Lower leg skin (tissue), 4 donors: ENCODE measurements at places on chromosomes 7 and 10.

GRCh38 chr7:84091318-84091717, 103.3 kb downstream of the SEMA3A start:
- DNase-seq: no peak

DNA sequence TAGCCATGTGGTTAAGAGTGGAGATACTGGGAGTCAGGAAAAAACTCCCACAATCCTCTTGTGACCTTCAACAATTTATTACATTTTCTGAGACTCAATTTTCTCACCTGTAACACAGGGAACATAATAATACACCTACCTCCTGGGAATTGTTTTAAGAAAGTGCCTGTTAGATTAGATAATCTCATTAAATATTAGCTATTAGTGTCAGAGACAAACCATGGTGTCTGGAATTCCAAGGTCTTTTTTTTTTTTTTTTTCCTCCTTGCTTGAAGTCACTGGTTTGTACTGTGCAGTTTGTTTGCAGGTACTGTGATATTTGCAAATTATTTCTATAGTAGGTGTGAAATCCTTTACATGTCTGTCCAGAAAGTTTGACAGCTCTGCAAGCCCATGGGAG, 806.1 kb downstream of the DNAJB9 start:
- no peak for DNase-seq

DNA sequence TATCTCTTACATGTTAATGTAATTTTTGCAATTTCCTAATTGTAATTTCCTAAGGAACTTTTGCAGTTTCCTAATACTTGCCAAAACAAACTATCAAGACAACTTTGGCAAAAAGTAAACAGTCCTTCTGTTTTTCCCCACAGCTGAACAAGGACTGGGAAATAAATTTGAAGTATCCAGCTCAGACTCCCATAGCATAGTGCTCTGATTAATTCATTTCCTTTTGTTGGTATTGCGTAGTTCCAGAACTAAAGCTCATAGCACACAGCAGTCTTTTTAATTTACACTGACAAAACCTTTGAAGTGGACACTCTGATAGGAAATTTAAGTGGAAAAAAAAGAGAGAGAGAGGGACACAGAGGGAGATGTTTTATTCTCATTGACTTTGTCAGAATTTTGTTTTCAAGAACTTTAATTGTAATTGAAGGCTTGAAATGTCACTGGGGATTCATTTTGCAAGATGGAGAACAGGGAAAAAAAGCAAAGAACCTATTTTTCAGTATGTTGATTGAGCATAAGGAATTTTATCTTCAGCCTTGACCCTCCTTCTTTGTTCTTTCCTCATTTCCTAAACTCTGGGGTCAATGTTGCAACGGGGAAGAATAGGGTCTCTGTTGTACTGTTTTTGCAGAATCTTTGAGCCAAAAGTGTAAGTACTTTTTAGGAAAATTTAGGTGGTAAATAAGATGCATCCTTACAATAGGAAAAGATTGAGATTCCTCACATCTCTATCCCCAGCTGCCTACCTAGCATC, 232.2 kb upstream of the NPSR1 start:
- DNase-seq: no peak

DNA sequence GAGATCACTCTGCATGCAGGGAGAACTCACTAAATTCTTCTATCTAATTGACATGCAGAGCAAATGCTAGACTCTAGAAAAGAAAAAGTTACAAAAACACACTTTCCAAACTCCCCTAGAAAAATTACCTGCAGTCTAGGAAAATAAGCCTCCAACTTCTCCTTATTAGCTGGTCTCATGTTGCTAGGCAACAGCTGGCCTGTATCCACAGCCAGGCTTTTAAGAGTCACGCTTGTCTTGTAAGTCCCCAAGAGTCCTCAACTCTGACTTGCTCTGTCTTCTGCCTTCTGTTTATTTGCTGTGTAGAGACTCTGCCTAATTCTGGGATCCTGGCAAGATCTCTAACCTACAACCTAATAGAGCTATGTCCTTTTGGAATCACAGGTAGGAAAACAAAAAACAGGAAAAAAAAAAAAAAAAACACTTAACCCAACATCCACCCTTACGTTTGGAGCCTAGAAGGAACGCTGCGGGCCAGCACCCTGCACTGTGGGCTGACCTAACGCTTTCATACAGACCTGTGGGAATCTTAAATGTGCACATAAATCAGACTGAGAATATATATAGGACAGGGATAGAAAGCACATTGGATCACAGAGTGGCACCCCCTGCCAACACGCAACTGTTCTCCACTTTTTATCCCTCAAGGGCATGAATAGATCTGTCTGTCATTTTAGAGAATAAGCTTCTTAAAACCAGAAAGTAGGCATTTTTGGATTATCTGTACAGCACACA, 117.0 kb upstream of the PTPRZ1 start:
- no peak for DNase-seq

GRCh38 chr7:44261240-44261639, 60.5 kb downstream of the YKT6 start:
- DNase-seq: no peak

GRCh38 chr7:12475362-12476063, 71.8 kb upstream of the VWDE start:
- no peak for DNase-seq

DNA sequence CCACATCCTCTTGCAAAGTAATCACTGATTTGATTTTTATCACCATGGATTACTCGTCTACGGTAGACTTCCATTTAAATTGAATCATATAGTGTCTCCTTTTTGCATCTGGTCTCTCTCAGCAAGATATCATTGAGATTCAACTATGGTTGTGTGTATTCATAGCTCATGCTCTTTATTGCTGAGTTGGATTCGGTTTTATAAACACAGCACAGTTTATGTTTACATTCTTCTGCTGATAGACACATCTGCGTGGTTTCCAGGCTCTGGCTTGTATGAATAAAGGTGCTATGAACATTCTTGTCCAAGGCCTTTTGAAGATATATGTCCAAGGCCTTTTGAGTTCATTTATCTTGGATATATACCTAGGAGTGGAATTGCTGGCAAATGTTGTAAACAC, 356.5 kb upstream of the CELF2 start:
- no peak for DNase-seq

GRCh38 chr7:140928491-140929309, 4.0 kb upstream of the BRAF start:
- DNase-seq: no peak

GRCh38 chr10:7856678-7857077, 38.4 kb downstream of the TAF3 start:
- no peak for DNase-seq

GRCh38 chr10:48573045-48573444, 31.8 kb downstream of the ARHGAP22 start:
- peak; percentile 4 for DNase-seq

DNA sequence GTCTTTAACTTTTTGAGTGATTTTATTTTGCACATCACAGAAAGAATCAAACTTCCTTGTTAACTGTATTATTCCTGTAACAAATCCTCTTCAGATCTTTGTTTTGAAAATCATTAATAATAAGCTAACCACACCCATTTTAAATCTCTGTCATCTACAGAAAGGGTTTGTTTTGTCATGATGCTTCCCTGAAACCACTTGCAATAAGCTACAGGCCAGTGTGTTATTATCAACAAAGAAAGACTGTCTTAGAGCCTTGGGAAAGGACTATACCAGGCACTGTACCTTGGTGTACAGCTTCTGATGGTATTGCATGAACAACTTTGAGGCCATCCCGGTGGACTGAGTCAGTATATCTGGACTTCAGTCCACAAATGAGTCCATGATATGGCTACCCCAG, 145.3 kb upstream of the FAM3C start:
- no peak for DNase-seq

DNA sequence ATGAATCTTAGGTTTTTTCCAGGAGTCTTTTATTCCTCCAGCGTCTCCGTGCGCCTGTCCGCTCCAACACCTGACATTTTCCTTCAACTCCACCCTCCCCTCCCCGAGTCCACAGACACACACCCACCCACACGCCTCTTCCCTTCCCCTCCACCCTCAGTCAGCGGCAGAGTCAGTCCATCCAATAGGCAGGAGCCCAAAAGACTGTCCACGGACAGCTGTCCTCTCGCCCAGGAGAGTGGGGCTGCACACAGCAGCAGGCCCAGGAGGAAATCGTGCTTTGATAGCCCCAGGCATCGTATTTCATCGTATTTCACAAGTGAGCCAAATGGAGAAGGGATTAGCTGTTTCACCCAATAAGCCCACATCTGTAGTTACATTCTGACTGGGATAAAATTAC, 285.1 kb downstream of the ZEB1 start:
- no peak for DNase-seq

- DNase-seq: peak; percentile 99
Observed at GRCh38 chr7:73683056-73683787, at the start of the genes BUD23 and DNAJC30. BUD23 (plus strand) TSS chr7:73683597; CDS start chr7:73683626, 29 bp downstream. DNAJC30 (minus strand) TSS chr7:73683453; CDS start chr7:73683423, 30 bp downstream.

- no peak for DNase-seq
Observed at GRCh38 chr7:116906391-116906790, 44.0 kb downstream of the CAPZA2 start.

GRCh38 chr7:151372612-151373265, 31.1 kb downstream of the NUB1 start:
- no peak for DNase-seq

- DNase-seq: no peak
Observed at GRCh38 chr7:139908792-139909191, 79.7 kb downstream of the TBXAS1 start.

GRCh38 chr10:43939939-43940820, 291.5 kb upstream of the ZNF32 start:
- peak; percentile 61 for DNase-seq

DNA sequence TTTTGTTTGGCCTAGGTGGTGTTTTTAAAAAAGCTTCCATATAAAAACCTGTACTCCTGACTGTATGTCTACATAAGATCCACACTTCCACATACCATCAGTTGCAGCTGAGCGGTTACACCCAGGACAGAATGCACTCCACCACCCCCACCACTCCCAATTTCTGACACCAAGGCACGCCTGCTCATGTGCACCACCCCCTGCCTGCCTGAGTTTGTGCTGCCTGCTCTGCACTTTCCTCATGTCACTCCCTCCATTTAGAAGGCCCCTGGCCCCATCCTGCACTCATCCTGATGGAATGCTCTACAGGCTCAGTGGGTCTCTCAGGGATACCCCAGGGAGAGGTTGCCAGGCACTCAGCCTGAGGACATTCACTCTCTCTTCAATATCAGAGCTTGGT, 6.5 kb downstream of the VPS41 start:
- no peak for DNase-seq

DNA sequence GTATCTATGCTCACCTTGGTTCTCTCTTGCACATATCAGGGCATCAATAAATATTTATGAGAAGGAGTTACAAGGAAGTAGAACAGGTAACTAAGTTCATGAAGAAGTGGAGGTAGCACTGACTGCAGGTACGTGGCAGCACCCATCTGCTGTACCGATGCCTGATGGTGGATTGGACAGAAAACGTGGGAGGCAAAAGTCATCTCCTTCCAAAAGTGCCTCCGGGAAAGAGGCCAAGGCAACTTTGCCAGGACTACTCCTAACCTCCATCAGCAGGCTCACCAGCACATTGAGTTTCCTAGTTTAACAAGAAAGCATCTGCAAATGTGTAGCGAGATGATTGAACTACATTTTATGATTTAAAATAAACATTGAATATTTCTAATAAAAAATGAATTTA, 248.8 kb downstream of the ANKRD7 start:
- DNase-seq: no peak

- DNase-seq: peak; percentile 79
Observed at GRCh38 chr7:100434297-100435144, 1.8 kb downstream of the PPP1R35 start.

- peak; percentile 89 for DNase-seq
Observed at GRCh38 chr10:76411729-76412435, 980.5 kb downstream of the LRMDA start.

GRCh38 chr10:51250278-51250920, 176.1 kb downstream of the PRKG1 start:
- no peak for DNase-seq

- no peak for DNase-seq
Observed at GRCh38 chr10:12589791-12590190, 240.4 kb downstream of the CAMK1D start.

DNA sequence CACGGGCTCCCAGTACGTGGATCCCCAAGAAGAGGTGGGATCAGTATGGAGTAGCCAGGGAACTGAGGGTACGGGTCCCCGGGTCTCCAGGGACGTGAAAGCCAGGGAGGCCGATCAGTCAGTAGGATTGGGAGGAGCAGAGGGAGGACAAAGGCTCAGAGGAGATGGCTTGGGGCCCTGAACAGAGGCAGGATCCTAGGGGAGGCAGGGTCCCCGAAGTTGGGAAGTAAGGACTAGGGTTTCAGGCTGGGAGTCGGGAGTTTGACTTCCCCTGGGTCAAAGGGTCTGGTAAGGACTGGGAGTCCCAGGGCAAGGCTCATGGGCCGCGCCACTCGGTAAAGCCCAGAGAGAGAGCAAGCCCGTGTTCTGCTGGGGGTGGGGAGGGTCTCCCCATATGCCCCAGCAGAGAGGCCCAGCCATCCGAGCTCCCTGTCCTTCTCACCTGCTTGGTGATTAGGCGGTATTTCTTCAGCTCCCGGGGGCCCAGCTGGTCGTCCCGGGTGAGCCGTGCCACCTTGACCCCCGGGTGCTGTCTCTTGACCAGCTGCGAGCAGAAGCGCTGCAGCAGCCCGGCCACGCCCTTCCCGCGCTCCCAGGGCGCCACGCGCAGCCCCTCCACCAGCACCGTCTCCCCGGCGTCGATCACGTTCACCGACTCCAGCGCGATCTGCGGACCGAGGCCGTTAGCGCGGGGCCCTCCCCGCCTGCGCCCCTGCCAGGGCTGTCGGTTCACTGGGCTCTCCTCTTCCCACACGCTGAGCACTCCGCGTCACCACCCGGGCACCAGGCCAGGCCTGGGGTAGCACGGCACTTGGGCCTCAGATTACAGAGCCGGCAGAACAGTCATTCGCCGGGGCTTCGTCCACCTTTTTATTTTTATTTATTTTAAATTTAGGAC, 7.0 kb downstream of the NAT16 start:
- DNase-seq: no peak

GRCh38 chr7:21293771-21294170, 134.1 kb upstream of the SP4 start:
- DNase-seq: no peak

DNA sequence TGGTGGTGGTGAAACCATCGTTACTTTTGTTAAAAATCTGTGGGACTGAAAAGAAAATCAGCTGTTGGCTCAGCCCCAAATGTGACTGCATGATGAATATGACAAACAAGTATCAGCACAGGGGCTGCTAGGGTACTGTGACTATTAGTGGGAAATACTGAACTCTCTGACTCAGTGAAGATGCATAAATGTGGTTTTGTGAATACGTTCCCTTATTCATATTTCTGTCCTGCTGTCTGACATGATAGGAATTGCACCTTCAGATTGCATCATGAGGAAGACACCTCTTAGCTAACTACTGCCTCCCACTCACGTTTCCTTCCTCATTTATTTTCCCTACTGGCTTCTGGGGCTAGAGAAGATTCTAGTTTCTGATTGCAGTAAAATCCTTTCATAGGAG, 1.4 kb downstream of the CLEC5A start:
- DNase-seq: no peak

DNA sequence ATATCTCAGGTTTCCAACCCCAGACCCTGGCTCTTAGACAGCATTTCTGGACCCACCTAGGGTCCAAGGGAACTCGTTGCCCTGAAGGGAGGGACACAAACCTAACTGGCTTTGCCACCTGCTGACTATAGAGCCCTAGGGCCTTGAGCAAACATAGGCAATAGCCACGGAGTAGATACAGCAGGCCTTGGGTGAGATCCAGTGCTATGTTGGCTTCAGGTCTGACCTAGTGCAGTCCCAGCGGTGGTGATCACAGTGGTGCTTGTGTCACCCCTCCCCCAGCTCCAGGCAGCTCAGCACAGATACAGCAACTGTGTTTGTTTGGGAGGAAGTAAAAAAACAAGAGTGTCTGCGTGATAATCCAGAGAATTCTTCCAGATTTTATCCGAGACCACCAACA, 9.7 kb upstream of the TNKS2 start:
- DNase-seq: no peak
